ENCODE measurements at places on chromosomes 11 and 22. TPM values are rescaled to one million over a fixed set of nuclear protein-coding genes. Genes with fewer than 3 reads are reported as not detected.

DDT gene
- 143 TPM for total RNA-seq

FOSL1 gene
- total RNA-seq = 1.9 TPM

ZNF215 gene
- not detected for total RNA-seq

GRCh38 chr11:65321076-65321475, 6.4 kb downstream of the CDC42EP2 start:
- H3K27ac ChIP-seq = no peak overlapping the region
- H3K27me3 ChIP-seq = no peaks in the 10 kb centered on the region
- peaks cover 10% of the 10 kb centered on the region for H3K36me3 ChIP-seq

GRCh38 chr11:86091566-86091965, 22.7 kb upstream of the PICALM start:
- H3K4me3 ChIP-seq = no peak overlapping the region
- H3K4me1 ChIP-seq = peaks cover 3% of the 10 kb centered on the region
- H3K36me3 ChIP-seq = no peaks in the 10 kb centered on the region
- no peak for DNase-seq
- no peak overlapping the region for H3K27ac ChIP-seq

Data from SJCRH30 (cell line).